ENCODE measurements at places on chromosomes 4 and X. TPM values are rescaled to one million over a fixed set of nuclear protein-coding genes. Genes with fewer than 3 reads are reported as not detected.

DNA sequence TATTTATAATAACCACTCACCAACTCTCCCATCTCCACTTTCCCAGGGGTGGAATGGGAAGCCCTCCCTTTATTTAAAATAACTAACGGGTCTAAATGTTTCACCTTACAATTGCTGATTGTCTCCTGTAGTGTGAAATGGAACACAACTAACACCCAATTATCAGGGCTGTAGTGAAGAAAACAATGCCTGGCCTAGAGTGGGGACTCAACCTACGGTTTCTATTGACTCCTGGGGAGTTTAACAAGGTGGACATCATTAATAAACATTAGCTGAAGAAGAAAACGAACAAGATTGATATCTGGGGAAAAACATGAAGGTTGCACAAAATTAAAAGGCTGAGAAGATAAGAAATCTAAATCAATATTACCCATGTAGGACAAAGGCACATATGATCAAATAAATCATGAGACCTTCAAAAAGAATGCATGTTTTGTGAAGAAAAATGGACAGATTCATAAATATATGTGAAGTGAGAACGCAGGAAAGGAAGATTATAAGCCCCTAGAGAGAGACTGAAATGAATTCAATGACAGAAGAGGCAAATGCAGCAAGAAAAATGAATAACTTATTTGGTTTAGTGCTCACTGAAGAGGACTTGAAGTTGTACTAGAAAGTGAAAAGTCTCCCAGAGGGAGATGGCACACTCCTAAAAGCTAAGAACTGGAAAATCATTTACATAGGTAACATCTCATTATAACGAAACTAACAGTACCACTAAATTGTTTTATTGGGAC lies 593.0 kb upstream of the AADAT start:
- no peaks in the 10 kb centered on the region for H3K27me3 ChIP-seq
- H3K4me1 ChIP-seq: no peaks in the 10 kb centered on the region
- no peak for DNase-seq
- H3K36me3 ChIP-seq: no peaks in the 10 kb centered on the region
- no peak overlapping the region for H3K27ac ChIP-seq
- no peak overlapping the region for H3K4me3 ChIP-seq

DNA sequence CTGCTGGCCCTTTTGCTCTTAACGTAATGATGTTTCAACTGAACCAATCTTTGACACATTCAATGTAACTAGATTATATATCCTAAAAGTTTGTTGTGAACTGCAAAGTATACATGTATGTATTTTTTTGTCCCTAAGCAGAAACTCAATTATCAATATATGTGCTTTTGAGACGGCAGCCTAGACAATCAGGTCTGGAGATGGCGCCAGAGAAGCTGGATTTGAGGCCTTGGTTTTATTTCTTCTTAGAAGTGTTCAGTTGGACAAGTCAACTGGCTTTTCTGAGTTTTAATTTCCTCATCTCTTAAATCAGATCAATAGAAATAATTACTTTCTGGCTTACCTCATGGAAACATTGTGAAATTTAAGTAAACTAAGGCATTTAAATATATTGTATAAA lies 62.5 kb downstream of the DCAF8L1 start:
- H3K4me3 ChIP-seq: no peak overlapping the region
- H3K27ac ChIP-seq: no peak overlapping the region
- no peaks in the 10 kb centered on the region for H3K27me3 ChIP-seq
- H3K4me1 ChIP-seq: no peaks in the 10 kb centered on the region
- no peaks in the 10 kb centered on the region for H3K36me3 ChIP-seq

DNA sequence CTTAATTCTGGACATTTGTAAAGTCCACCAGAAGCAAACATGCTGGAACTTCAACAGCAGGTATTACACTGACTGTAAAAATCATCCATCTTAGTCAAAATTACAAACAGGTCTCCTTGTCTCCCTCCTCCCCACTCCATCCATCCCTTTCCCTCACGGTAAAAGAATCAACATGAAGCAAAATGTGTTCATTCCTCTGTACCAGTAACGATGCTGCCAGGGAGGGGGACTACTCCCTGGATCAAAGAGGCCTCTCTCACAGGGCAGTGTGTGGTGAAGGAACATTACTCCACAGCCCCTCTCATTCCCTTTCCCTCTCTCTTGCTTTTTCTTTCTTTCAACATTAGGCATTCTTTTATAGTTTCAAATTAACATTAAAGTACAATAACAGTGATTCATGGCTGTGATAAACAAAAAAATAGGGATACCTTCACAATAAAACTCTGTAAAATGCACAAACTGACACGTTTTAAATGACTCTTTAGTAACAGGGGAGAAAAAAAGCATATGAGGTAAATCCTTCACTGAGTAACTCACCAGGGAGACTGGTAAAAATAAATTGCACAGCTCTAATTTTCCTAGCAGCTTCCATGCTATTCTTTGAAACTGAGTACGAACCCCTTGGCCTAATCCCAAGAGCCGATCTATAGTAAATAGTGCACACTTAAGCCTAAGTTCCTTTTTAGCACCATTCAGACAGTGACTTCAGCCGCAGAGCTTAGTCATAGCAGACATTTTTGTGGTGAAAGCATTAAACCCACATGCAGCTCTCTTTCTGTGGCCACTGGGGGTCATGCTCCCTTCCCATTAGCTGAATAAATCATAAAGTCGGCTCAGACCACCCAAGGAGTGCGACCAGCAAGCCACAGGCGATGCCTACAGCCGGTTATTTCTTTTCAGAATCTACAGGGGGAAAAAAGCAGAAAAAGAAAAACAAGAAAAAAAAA lies 215.6 kb upstream of the GYPA start:
- H3K27me3 ChIP-seq: no peaks in the 10 kb centered on the region
- H3K27ac ChIP-seq: no peak overlapping the region
- H3K4me1 ChIP-seq: no peaks in the 10 kb centered on the region
- DNase-seq: no peak

DNA sequence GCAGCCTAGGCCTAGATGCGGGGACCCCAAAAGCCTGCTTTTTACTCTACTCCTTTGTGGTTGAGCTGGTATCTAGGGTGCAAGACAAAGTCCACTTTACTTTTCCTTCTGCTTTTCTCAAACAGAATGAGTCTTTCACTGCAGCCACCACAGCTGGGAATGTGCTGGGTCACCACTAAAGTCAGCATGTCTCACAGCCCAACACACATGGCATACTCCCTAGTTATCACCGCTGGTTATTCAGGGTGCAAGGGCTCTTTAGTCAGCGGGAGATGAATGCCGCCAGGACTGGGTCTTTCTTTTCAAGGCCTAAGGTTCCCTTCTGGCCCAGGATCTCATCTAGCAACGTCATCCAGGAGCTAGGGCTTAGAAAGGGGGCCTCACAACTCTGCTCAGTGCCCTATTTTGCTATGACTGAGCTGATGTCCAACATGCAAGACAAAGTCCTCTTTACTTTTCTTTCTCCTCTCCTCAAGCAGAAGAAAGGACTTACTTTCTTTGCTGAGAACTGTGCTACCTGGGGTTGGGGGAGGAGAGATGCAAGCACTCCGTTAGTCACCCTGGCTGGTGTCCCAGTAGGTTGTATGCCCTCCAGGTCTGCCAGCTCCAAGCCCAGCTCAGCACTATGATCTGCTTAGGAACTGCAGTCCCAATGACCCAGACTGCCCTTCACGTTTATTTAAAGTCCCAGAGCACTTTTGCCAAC lies 22.9 kb upstream of the STPG2 start:
- H3K36me3 ChIP-seq: no peaks in the 10 kb centered on the region
- no peaks in the 10 kb centered on the region for H3K27me3 ChIP-seq
- H3K4me3 ChIP-seq: no peak overlapping the region
- no peak for DNase-seq
- H3K27ac ChIP-seq: no peak overlapping the region

- H3K27ac ChIP-seq: no peak overlapping the region
- DNase-seq: no peak
- no peak overlapping the region for H3K4me3 ChIP-seq
- H3K36me3 ChIP-seq: no peaks in the 10 kb centered on the region
These were observed 23.6 kb upstream of the CBR4 start for GRCh38 chr4:169033660-169034059.

DNA sequence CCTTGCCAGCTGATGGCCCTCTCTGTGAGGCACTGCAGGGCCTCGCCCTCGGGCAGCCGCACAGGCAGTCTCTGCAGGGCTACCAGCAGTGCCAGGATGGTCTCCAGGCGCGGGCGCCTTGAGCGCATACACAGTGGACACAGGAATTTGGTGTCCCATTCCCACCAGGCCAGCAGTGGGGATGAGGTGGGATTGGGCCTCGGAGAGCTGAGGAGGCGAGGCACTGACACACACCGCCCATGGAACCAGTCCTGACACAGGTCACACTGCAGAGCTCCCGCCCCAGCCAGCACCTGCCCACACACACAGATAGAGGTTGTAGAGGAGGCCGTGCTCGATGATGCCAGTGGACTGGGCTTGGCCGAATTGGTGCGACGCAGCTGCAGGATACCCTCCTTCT lies 30.7 kb downstream of the KDM5C start:
- H3K36me3 ChIP-seq: peaks cover 74% of the 10 kb centered on the region
- H3K27me3 ChIP-seq: no peaks in the 10 kb centered on the region
- no peak overlapping the region for H3K27ac ChIP-seq
- H3K4me3 ChIP-seq: no peak overlapping the region
- no peak for DNase-seq

GRCh38 chrX:30702736-30703135 lies 49.5 kb downstream of the GK start:
- no peaks in the 10 kb centered on the region for H3K4me1 ChIP-seq
- no peaks in the 10 kb centered on the region for H3K27me3 ChIP-seq
- DNase-seq: no peak
- no peak overlapping the region for H3K27ac ChIP-seq
- H3K36me3 ChIP-seq: no peaks in the 10 kb centered on the region

GRCh38 chrX:105101378-105101777 lies 119.1 kb downstream of the TEX13A start:
- no peaks in the 10 kb centered on the region for H3K27me3 ChIP-seq
- no peaks in the 10 kb centered on the region for H3K36me3 ChIP-seq
- DNase-seq: no peak
- H3K4me1 ChIP-seq: no peaks in the 10 kb centered on the region
- no peak overlapping the region for H3K4me3 ChIP-seq
- H3K27ac ChIP-seq: no peak overlapping the region

- H3K27me3 ChIP-seq: no peaks in the 10 kb centered on the region
- H3K4me3 ChIP-seq: no peak overlapping the region
- no peaks in the 10 kb centered on the region for H3K36me3 ChIP-seq
- no peak overlapping the region for H3K27ac ChIP-seq
These were observed 59.4 kb upstream of the FBXW7 start for GRCh38 chr4:152594978-152595925.

DNA sequence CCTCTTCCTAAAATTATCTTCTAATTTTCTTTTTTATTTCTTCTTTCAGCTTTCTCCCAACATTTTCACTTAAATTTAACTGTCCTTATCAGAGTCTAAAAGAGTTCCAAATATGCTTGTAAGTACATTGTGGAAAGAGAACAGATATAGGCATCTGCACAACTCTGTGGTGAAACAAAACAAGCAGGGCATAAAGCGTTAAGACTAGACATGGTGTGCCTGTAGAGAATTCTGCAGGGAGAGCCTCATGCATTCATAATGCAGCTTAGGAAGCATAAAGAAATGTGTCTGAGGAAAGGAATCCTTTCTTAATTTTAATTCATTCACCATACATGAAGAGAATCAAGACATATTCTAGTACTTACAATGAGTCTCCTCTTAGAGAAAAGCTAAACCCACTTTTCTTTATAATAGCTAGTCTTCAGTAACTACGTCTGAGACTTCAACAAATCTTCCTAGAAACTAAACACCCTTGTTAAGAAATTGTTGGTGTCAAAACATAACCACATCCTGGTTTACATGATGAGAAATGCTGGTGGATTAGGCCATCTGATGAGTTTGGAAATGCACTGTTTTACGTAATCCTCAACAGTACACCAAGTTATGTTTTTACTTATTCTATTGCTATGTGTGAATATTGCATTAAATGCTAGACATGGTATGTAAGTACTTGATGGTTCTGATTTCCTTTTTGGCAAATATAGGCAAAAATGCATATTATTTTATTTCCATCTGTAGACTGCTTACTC lies 307.8 kb upstream of the GIMD1 start:
- H3K27ac ChIP-seq: no peak overlapping the region
- H3K36me3 ChIP-seq: no peaks in the 10 kb centered on the region
- H3K27me3 ChIP-seq: no peaks in the 10 kb centered on the region
- no peaks in the 10 kb centered on the region for H3K4me1 ChIP-seq

GRCh38 chrX:22186165-22186564 lies 86.5 kb upstream of the CBLL2 start:
- no peak overlapping the region for H3K4me3 ChIP-seq
- H3K4me1 ChIP-seq: no peaks in the 10 kb centered on the region
- no peaks in the 10 kb centered on the region for H3K27me3 ChIP-seq

DNA sequence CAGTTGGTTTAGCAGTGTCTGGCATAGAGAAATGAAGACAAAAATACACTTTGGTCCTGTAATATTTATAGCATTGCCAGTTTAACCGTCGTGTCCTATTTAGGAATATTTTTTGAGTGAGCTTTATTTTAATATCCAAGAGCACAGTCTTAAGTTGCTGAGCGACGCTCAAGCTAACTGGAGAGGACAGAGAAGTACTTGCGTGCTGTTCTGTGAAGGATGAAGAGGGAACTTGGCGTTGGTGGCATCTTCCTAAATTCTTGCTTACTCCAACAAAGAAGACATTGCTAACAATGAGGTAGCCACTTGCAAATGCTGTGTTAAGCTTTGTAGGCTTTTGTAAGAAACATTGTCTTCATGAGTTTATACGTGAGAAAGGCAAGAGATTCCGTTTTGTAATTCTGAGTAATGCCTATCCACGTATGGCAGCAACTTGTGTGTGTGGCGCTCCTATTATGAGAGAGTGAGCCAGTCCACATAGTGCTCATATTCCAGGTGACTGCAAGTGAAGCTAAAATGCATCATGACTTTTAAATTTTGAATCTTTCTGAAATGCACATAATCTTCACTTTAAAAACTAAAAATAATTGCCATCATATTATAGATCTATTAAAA lies 50.6 kb downstream of the SYNPO2 start:
- H3K36me3 ChIP-seq: no peaks in the 10 kb centered on the region
- H3K4me1 ChIP-seq: no peaks in the 10 kb centered on the region
- DNase-seq: no peak
- no peak overlapping the region for H3K4me3 ChIP-seq
- peak overlapping the region; percentile 47 for H3K27ac ChIP-seq

DNA sequence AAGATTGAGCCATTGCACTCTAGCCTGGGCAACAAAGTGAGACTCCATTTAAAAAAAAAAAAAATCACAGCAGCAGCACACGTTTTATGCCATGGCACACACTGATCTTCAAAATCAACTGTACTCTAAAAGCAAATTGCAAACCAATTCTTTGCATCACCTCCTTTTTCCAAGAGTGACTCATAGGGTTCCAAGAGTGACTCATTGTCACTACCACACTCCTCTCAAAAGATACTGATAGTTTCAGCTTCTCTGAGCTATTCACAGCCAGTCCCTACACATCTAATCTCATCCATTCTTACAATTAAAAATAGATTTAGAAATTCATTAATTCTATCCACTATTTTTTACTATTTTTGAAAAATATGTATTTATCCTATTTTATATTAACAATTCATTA lies 1494.9 kb upstream of the AGA start:
- no peaks in the 10 kb centered on the region for H3K36me3 ChIP-seq
- H3K27me3 ChIP-seq: no peaks in the 10 kb centered on the region
- no peak overlapping the region for H3K27ac ChIP-seq
- no peak for DNase-seq
- H3K4me3 ChIP-seq: no peak overlapping the region
- H3K4me1 ChIP-seq: no peaks in the 10 kb centered on the region

Gene NDST3
- not detected for total RNA-seq

Gene MAGEA2B
- total RNA-seq: not detected

Gene TMPRSS11A
- not detected for total RNA-seq

Gene CSN1S1
- total RNA-seq: not detected

Gene SAGE1
- not detected for total RNA-seq

Gene MFSD8
- 10.7 TPM for total RNA-seq

Measured in right atrium auricular region (tissue), 2 donors.